ENCODE measurements at places on chromosomes 4 and X. TPM values are rescaled to one million over a fixed set of nuclear protein-coding genes. Genes with fewer than 3 reads are reported as not detected.

DNA sequence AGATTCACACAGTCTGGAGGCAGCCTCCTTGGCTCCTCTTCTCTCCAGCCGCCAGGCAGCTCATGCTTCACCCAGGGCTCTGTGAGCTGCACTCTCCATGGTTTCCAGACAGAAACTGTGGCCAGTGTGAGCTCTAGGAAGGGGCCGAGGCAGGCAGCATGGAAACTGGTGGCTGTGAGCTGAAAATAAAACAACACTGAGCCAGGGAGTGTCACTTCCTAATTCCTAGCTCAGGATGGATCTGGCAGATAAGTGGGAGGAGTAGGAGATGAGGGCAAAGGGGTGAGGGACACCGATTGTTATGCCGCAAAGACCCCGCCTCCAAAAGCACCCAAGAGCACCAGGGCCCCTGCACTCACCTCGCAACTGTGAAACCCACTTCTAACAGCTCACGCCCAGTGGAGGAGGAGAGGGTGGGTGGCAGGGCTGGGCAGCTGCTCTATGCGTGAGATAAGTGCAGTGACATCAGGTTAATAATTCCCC lies 69.8 kb downstream of the FHDC1 start:
- DNase-seq, result no peak

- DNase-seq, result no peak
Measured at GRCh38 chr4:81682492-81682891, 210.8 kb upstream of the RASGEF1B start.

GRCh38 chr4:154132406-154132805 lies 343.5 kb upstream of the SFRP2 start:
- no peak for DNase-seq

DNA sequence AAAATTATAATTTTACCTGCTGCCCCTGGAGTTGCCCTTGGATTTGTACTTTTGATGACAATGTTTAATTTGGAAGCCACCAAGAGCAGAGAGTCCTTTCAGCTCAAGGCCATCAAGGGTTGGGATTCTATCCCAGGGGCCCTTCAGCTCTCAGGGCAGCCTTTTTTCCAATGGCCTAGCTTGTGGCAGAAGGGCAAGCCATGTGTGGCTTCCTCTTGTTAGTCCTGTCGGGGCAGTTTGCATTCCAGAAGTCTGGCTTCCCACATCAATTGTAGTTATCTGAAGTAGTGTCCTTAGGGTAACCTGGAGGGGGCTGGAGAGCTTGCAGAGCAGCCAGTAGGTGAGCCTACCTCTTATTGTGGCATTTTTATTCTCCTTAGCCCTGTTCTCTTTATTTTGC lies 569.4 kb downstream of the TRAM1L1 start:
- DNase-seq, result no peak

DNA sequence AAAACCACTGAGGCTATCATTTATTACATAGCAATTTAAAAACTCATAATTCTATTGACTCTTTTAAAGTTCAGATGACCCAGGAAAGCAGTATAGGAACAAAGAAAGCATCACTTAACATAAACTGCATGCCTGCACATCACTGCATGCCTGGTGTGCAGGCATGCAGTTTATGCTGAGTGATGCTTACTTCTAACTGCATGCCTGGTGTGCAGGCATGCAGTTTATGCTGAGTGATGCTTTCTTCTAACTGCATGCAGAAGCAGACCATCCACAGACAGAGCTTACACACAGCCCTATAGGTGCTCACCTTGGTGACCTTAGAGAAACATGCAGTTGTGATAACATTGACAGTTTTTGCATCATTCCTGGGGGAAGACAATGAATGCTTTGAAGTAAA lies 17.0 kb downstream of the SDAD1 start:
- DNase-seq, result no peak

DNA sequence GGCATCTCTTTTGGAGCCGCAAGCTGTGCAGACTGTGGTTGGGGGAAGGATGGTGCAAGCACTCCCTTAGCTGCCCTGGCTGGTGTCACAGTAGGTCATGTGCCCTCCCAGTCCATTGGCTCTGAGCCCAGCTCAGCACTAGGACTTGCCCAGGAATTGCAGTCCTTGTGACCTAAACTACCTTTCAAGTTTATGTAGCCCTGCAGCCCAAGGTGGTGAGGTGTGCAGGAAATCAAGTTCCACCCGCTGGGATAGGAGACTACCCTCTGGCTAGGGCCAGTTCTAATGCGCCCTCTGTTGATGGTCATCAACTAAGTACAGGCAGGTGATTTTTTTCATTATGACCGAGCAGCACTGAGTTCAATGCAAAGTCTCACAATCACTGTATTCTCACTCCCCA lies 335.2 kb downstream of the UBE2NL start:
- peak; percentile 10 for DNase-seq

DNA sequence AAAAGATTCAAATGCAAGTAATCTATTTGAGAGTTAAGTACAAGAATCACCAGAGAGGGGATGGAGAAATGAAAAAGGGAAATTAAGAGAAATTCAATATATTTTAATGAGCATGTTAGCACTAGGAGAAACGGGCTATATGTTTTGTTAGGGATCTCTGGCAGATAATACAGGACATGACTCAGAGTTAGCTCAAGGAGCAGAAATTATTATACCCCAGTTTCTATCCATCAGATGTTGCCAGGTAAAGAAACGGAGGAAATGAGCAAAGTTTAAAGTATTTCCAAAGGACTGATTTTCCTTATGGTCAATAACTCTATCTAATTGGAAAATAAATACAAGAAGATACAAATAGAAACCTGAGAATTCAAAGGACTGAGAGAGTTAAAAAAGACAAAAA lies 867.6 kb downstream of the TRAM1L1 start:
- DNase-seq, result peak; percentile 63

GRCh38 chr4:82661181-82661992 lies 99.6 kb upstream of the TMEM150C start:
- no peak for DNase-seq

- no peak for DNase-seq
Measured at GRCh38 chr4:3472411-3473141, 9.5 kb downstream of the DOK7 start.

GRCh38 chr4:71711044-71711984 lies 72.6 kb downstream of the GC start:
- DNase-seq, result no peak

GRCh38 chrX:133610056-133610455 lies 194.8 kb upstream of the GPC4 start:
- no peak for DNase-seq

- DNase-seq, result no peak
Measured at GRCh38 chr4:80308466-80308822, 27.1 kb upstream of the CFAP299 start.

DNA sequence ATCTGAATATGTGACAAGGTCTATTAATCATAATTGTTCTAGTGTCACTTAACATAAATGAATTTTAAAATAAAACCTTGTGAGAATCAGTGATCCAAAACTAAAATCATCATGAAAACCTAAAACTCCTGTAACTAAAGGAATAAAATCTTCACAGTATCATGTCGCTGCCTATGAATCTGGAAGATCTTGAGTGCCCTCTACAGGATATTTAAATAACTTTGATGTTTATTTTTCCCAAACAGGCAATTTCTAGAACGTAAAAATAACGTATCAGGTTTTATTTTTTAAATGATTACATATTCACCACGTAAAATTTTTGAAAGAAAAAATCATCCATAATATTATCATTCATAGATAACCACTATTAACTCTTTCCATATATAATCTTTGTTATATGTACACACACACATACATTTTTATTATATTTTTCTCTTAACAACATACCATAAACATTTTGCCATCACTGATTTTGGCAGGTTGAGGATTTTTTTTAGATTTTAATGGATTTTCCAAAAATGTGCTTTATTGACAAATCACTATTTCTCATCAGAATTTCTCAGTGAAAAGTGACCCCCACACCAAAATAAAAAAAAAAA lies 79.6 kb downstream of the COMMD8 start:
- peak; percentile 11 for DNase-seq

DNA sequence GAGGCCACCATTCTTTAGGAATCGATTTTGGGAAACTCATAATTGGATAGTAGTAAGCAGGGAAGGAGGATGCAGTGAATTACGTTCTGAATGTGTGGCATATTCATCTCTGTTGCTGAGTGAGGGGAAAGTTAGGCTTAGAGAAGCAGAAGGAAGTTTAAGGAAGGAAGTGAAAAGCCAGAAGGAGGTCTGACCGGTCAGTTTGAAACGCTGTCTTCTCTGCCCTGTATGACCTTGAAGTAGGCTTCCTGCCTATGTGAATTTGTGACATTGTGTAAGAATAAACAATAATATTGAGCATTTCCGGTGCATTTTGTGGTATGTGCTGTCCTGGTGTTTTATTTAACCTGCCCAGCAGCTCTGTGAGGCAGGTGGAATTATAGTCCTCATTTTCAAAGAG lies 67.3 kb downstream of the PDLIM5 start:
- DNase-seq, result no peak

- DNase-seq, result no peak
Measured at GRCh38 chr4:47074816-47075215, 43.4 kb downstream of the GABRB1 start.

GRCh38 chr4:183289688-183290087 lies 30.4 kb downstream of the CLDN22 start:
- no peak for DNase-seq

- DNase-seq, result no peak
Measured at GRCh38 chr4:54527532-54527931, 130.2 kb upstream of the KIT start.

The UGT2B11 gene
- total RNA-seq, result not detected

The AMBN gene
- total RNA-seq, result not detected

The PPEF2 gene
- not detected for total RNA-seq

The PCDH19 gene
- total RNA-seq, result 0.33 TPM

The ADH1C gene
- total RNA-seq, result not detected

The GATA1 gene
- not detected for total RNA-seq

The CPE gene
- 19.8 TPM for total RNA-seq

The FRG2 gene
- total RNA-seq, result not detected
